ENCODE measurements at places on chromosomes 6 and 20. TPM values are rescaled to one million over a fixed set of nuclear protein-coding genes. Genes with fewer than 3 reads are reported as not detected.

TMEM244 gene
- not detected for total RNA-seq

SLC35D3 gene
- not detected for total RNA-seq

ARFGEF3 gene
- total RNA-seq, result 1.5 TPM

PARD6B gene
- 7.0 TPM for total RNA-seq

ACTR5 gene
- 2.3 TPM for total RNA-seq

RAD21L1 gene
- total RNA-seq, result not detected

DNA sequence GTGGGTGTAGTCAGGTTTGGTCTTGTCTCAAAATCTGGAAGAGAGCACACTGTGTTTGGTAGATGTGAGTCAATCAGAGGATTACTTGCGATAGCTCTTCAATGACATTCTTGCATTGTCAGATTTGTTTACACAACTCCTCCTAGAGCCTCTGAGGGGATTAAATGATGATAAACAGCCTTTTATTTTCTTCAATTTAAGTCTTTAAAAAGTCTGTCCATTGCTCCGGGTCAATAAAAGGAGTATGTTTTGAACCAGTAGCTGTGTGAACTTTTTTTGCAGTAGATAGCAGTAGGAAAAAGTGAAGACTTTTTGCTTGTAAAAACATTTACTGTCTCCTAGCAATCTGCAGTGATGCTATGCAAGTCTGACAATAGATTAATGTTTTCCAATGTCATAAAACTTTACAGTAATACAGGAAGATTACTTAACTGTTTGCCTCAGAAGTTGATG is 49.9 kb downstream of the GJA1 start:
- H3K27me3 ChIP-seq, result no peaks in the 10 kb centered on the region
- H3K4me3 ChIP-seq, result no peak overlapping the region
- DNase-seq, result no peak
- no peaks in the 10 kb centered on the region for H3K4me1 ChIP-seq
- H3K36me3 ChIP-seq, result no peaks in the 10 kb centered on the region

DNA sequence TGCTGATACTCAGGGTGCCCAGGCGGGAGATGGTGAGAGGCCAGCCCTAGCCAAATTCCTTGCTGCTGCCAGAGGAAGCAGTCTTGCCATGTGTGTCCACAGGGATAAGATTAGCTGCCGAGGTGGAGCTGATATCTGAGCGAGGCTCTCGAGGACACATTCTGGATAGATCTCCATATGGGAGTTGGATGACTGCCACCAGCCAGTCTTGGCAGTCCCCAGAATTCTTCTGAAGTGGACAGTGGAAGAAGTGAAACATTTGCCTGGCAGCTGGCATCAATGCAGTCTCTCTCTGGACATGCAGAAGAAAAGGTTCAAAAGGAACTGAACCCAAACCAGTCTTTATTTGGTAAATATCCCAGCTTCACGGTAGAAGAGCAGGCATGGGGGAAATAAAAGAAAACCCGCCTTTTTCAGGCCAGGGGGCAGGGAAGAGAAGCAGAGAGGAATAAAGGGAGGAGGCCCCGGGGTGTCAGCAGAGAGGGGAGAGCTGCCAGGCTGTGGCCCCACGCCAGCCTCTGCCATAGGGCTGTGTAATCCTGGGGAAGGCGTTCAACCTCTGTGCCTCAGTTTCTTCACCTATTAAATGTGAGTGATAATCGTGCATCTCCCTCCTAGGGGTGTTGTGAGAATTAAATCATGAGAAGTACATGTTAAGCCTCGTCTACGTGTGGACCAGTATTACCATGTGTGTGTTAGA is 3.7 kb upstream of the FUCA2 start:
- no peak overlapping the region for H3K4me3 ChIP-seq
- H3K4me1 ChIP-seq, result peaks cover 28% of the 10 kb centered on the region
- peak; percentile 84 for DNase-seq
- H3K36me3 ChIP-seq, result no peaks in the 10 kb centered on the region

GRCh38 chr6:129140526-129140925 is 257.6 kb downstream of the LAMA2 start:
- no peaks in the 10 kb centered on the region for H3K27me3 ChIP-seq
- no peak overlapping the region for H3K4me3 ChIP-seq
- H3K4me1 ChIP-seq, result peaks cover 13% of the 10 kb centered on the region
- peak; percentile 61 for DNase-seq
- peak overlapping the region; percentile 77 for H3K27ac ChIP-seq
- H3K36me3 ChIP-seq, result no peaks in the 10 kb centered on the region

- H3K36me3 ChIP-seq, result no peaks in the 10 kb centered on the region
- no peak overlapping the region for H3K27ac ChIP-seq
- H3K4me3 ChIP-seq, result no peak overlapping the region
- no peak for DNase-seq
- H3K27me3 ChIP-seq, result no peaks in the 10 kb centered on the region
- H3K4me1 ChIP-seq, result no peaks in the 10 kb centered on the region
These were observed 24.2 kb upstream of the LAMP5 start for GRCh38 chr20:9490161-9490560.

DNA sequence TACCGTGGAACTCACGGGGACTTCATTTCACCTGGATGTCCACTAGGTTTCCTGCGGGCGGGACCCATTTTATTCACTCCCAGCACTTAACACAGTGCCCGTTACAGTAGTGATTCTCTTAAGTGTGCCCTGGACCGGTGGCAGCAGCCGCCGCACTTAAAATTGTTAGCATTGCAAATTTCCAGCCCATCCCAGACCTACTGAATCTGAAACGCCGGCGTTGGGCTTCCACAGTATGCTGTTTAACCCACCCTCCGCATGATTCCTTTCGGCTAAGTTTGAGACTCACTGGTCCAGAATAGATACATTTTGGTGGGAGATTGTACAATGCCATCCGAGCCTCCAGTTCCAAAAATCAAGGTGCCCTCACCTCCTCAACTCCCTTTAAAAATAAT is 967 bp downstream of the SMPDL3A start:
- peak overlapping the region; percentile 93 for H3K27ac ChIP-seq
- no peaks in the 10 kb centered on the region for H3K27me3 ChIP-seq
- peak overlapping the region; percentile 66 for H3K4me3 ChIP-seq
- no peaks in the 10 kb centered on the region for H3K36me3 ChIP-seq
- H3K4me1 ChIP-seq, result peaks cover 33% of the 10 kb centered on the region

GRCh38 chr20:37395410-37395797 is 49.5 kb downstream of the SRC start:
- no peaks in the 10 kb centered on the region for H3K4me1 ChIP-seq
- no peak overlapping the region for H3K4me3 ChIP-seq
- H3K27me3 ChIP-seq, result no peaks in the 10 kb centered on the region
- DNase-seq, result no peak
- no peak overlapping the region for H3K27ac ChIP-seq

DNA sequence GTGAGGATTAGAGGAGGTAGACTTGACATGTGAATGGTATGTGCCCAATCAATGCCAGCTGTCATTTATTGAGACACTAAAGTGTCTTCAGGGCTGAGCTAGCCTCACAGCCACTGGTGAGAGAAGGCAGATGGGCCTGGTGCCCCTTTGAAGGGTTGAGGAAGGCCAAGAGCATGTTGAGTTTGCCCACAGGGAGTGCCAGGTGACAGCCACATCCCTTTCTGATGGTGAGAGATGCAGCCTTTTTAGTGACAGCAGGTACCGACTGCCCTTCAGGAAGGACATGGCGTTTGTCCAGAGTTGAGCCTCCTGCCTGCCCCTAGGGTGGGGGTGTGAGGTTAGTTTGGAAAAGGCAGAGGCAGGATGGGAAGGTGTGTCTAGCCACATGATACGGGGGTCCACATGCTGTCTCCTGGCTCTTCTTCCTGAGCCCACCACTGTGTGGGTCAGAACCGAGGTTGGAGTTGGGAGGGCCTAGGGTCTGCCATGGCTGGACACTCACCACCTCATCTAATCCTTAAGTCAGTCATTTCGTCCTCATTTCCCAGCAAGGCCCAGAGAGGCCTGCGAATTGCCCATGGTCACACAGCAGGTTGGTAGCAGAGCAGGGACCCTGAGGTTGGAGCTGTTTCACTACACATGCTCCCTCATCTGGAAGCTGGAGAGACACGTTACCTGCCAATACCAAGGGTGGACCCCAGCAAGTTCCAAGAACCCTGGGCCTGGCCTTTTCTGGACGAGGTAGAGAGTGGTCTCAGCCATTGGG is 32.5 kb downstream of the SPDEF start:
- no peak overlapping the region for H3K4me3 ChIP-seq
- H3K4me1 ChIP-seq, result peaks cover 12% of the 10 kb centered on the region
- H3K27me3 ChIP-seq, result no peaks in the 10 kb centered on the region
- DNase-seq, result no peak

DNA sequence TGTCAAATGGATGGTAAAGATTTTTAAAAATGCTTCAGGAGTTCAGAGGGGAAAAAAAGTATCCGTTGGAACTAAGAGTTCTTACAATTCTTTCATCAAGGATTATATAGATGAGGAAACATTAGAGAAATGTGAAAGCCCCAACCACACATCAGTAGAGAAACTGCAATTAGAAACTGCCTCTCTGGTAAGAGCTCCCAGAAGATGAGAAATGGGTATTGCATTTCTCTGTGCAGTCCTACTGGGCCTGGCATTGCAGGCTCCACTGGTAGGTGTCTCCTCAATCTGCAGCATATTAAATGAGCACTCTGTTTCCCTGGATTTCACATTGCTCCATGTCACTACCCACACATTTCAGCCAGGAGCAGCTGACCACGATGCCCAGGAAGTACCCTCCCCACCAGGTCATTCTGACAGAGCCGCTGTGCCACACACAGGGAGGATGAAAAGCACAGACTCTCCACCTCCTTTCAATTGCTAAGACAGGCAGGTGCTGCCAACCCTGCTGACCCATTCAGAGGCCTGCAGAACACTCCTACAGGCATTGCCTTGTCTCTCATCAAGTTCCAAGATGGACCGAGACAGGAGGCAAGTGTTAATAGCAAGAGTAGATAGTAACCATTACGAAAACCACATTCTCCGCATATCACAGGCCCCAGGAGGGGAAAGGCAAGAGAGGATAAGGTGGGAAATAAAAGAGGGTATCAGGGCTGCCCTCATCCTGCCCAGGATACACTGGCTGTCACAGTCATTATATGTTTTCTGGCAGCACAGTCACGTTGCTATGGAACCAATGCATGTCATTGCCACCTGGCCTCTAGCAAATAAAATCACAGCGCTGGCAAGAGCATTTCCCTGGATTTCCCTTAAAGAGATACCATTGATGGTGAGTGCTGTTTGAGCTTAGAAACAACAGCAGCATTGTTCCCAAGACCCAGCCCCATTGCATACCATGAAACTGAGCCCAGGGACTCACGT is 241.7 kb downstream of the ATXN1 start:
- peaks cover 23% of the 10 kb centered on the region for H3K4me1 ChIP-seq
- H3K4me3 ChIP-seq, result no peak overlapping the region
- no peaks in the 10 kb centered on the region for H3K27me3 ChIP-seq
- no peak for DNase-seq
- no peaks in the 10 kb centered on the region for H3K36me3 ChIP-seq

- no peaks in the 10 kb centered on the region for H3K36me3 ChIP-seq
- no peak overlapping the region for H3K27ac ChIP-seq
- DNase-seq, result no peak
- no peak overlapping the region for H3K4me3 ChIP-seq
- H3K27me3 ChIP-seq, result no peaks in the 10 kb centered on the region
- peaks cover 6% of the 10 kb centered on the region for H3K4me1 ChIP-seq
These were observed 68.7 kb downstream of the SYTL3 start for GRCh38 chr6:158718461-158719046.

DNA sequence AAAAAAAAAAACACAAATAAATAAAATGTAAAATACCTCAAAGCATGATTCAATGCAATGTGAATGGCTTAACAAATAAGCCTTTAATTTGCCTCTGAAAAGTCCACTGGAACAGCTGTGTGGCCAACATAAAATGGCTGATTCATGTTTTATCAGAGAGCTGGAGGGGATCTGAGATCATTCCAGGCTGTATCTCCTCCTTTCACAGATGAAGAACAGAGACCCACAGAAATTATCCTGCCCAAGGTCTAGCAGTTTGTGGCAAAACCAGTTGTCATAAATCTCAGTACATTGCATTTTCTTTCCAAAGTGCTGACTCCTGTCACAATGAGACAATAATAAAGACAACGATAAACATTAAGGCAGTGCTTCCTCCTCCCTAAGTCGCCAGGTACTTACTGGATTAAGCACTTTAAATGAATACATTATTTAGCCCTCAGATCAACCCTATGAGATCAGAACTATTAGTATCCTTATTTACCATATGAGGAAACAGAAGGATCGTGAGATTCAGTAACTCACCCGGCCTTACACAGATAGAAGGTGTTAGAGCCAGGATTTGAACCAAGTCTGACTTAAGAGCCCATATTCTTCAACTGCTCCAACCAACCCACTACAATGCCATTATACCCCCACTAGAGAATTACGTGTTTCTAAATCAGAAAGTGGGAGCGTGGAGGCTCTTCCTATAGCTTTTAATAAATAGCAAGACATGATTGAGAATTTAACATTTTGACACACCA is 118.3 kb downstream of the KIF13A start:
- H3K4me1 ChIP-seq, result peaks cover 13% of the 10 kb centered on the region
- peak overlapping the region; percentile 41 for H3K27ac ChIP-seq
- no peaks in the 10 kb centered on the region for H3K27me3 ChIP-seq
- no peak overlapping the region for H3K4me3 ChIP-seq

DNA sequence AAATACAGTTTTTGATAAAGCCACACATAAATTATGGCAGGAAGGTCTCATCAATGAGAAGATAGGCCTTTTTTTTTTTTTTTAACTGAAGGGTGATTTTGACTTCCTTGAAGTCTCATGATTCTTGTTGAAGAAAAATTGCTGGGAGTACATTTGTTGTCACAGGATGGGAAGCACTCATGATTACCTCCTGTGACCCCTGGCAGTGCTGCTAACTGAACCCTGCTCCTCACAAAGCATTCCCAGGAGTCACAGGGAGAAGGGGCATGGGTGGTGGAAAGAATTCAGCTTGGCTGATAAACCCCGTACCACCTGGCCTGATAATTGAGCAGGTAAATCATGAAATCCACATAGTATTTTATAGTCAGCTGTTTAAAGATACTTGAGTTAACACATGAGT is 86.9 kb downstream of the CD109 start:
- no peak for DNase-seq
- no peaks in the 10 kb centered on the region for H3K4me1 ChIP-seq
- no peak overlapping the region for H3K4me3 ChIP-seq
- no peak overlapping the region for H3K27ac ChIP-seq
- peaks cover 14% of the 10 kb centered on the region for H3K36me3 ChIP-seq

DNA sequence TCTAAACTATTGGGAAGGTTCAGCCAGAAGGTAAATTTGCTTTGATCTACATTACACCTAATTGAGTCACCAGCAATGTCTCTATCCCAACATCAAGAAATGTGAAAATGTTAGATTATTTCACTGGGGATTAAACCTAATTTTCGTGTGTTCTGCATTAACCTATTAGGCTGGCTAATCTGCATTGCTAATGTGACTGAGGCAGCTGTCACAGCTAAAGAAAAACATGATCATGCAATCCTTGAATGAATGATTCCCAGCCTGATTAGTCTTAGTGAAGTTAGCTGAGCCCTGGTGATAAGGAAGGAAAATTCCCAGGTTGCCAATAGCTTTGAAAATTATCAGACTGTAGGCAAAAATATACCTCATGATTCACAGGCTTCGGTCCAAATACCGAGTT is 135.3 kb downstream of the LINC00237 start:
- H3K4me3 ChIP-seq, result no peak overlapping the region
- DNase-seq, result no peak
- no peak overlapping the region for H3K27ac ChIP-seq
- H3K27me3 ChIP-seq, result no peaks in the 10 kb centered on the region

Data from heart left ventricle (tissue), 16 donors.